ENCODE measurements at places on chromosomes 12 and 14.

- DNase-seq = no peak
These were observed 13.3 kb upstream of the EIF4B start for GRCh38 chr12:52992699-52993557.

DNA sequence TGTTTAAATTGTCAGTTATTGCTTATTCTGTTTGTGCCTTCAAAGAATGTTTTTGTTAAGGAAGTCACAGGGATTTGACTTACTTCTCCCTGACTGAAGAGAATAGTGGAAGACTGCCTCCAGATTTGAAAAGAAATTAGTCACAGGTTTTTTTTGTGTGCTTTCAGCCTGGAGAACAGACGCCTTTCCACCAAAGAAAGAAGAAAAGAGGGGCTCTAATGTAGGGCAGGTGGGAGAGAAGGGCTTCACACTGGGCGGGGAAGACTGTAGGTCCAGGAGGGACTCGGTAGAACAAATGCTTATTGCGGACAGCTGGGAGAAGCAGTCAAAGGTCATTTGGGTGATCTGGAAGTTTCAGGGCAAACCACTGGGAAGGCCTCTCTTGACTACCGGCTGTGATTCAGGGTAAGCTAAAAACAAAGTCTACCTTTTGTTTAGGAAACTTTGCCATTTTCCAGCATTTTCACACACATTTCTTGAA lies 76.8 kb downstream of the SAMD4A start:
- DNase-seq = no peak

GRCh38 chr14:50399251-50400032 lies 2.8 kb upstream of the CDKL1 start:
- no peak for DNase-seq

DNA sequence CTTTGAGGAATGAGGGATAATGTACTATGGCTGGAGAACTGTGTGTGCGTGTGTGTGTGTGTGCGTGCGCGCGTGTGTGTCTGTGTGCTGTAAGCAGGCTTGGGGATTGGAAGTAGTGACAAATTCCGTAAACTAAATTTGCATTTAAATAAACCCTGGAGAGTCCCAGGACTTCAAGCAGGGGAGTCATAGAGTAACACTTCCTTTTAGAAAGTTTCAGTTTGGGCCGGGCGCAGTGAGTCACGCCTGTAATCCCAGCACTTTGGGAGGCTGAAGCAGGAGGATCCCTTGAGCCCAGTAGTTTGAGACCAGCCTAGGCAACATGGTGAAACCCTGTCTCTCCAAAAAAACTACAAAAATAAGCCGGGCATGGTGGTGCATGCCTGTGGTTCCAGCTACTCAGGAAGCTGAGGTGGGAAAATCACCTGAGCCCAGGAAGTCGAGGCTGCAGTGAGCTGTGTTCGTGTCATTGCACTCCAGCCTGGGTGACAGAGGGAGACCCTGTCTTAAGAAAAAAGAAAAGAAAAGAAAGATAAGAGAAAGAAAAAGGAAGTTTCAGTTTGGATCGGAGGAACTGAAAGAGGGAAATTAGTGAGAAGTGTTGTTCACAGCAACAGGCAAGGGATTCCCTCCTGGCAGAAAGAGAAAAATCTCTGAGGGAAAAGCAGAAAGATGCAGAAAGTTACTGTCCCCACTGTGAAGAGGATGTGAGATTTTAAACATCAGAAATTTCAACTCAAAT lies 222.7 kb upstream of the SOX5 start:
- no peak for DNase-seq

GRCh38 chr14:50791201-50791600 lies 39.8 kb downstream of the NIN start:
- no peak for DNase-seq

- DNase-seq = no peak
These were observed 84.1 kb downstream of the ITPR2 start for GRCh38 chr12:26748741-26749431.

- DNase-seq = no peak
These were observed 21.8 kb downstream of the MDM1 start for GRCh38 chr12:68310370-68310769.

GRCh38 chr12:27604431-27604830 lies 80.4 kb downstream of the PPFIBP1 start:
- DNase-seq = no peak

GRCh38 chr14:88326352-88327103 lies 3.5 kb upstream of the KCNK10 start:
- no peak for DNase-seq

GRCh38 chr14:72892103-72892878 lies 1.6 kb downstream of the DPF3 start:
- no peak for DNase-seq

- DNase-seq = no peak
These were observed 8.3 kb downstream of the OR10AD1 start for GRCh38 chr12:48194799-48195201.

Data from NCI-H187 treated with DMSO at 0.1 percent for 48 hours (cell line).